Stimulated activated CD8-positive, alpha-beta memory T cell treated with anti-CD3 and anti-CD28 coated beads, Interleukin-4, amount 100 ng/mL, for 1 hour (primary cell): ENCODE measurements at places on chromosomes 4 and X.

GRCh38 chr4:30269850-30270249 lies 450.3 kb upstream of the PCDH7 start:
- no peak for DNase-seq

- DNase-seq, result no peak
These were observed at the start of gene SHROOM4 for GRCh38 chrX:50813843-50814661. Gene SHROOM4, minus strand, starts transcription at chrX:50814194. Its CDS starts 176 bp downstream, at chrX:50814018.

DNA sequence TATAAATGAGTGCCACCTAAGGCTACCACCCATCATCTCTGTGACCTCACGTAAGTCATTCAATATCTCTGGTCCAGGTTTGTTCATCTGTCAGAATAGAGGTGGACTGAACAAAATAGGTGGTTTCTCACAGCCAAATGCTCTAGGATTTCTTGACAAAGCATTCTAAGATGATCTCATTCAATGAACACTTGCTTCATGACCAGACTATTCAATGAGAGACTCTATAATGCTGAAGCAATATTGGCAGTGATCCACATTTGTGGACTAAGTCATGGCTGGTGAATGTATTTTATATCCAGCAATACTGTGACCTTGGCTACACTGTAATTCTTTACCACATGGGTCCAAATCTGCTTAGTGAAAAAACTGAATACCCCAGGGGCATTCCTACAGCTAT lies 37.9 kb downstream of the LDB2 start:
- no peak for DNase-seq

DNA sequence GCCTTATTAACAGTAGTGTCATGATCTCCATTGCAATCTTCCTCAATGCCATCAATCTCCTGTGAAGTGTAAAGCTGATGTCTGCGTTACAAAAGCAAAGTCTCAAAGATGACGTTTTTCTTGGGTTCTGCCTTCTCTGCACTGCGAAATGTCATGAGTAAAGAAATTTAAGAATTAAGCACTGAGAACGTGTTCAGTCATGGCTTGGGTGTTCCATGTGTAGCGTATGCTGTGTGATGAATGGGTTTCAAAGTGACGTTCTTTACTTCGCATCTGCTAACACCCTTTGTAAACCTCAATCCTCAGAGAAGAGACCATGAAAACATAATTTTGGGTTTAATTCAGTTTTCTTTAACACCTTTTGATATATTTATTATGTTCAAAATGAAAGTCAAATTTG lies 999 bp downstream of the NAP1L5 start:
- no peak for DNase-seq

- no peak for DNase-seq
These were observed at the start of the genes SATL1 and ZNF711 for GRCh38 chrX:85243761-85244449. Gene SATL1, minus strand, starts transcription at chrX:85243779. Its CDS starts 134,811 bp downstream, at chrX:85108968. Gene ZNF711, plus strand, starts transcription at chrX:85243991. Its CDS starts 3,582 bp downstream, at chrX:85247573.

DNA sequence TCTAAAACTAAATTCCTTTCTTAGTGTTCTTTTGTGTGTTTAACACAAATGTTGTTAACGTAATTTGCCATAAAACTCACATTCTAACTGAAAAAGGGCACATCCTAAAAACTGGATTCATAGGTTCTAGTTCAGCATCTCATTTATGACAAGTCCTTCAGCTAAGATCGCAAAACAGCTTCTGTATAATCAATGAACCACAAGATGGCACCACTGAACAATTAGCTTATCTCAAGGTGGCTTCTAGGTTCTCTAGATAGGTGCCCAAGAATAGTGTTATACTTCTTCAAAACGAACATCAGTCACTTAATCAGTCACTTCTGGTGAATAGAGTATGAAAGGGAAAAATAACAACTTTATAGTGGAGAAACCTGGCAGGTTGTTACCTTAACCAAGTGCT lies 54.3 kb downstream of the NRK start:
- DNase-seq, result no peak

GRCh38 chr4:76208005-76208765 lies 5.4 kb downstream of the SCARB2 start:
- DNase-seq, result no peak

DNA sequence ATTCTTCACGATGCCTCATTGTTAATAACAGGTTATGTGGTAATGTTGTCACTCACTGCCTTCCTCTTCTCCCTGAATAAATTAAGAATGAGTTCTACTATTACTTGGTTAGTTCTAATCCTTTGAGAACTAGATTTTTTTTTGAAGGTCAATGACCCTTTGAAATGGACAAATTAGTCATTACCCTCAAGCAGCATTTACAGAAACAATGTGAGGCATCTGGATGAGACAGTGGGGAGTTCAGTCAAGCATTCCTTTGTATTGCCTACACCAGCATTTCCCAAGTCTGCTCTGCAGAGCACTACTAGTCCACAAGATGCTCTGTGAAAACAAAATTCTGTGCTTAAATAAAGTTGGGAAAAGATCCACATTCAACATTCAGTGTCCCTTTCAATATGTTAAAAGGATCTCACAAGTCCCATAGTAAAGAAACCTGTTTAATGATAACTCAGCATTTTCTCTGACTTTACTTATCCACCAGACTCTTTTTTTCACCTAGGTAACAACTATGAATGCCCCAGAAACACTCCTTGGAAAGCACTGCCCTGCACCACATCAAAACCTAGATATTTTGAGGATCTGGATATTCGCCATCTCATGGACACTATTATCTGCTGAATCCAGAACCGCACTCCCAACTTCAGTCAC lies 60.6 kb downstream of the CHRDL1 start:
- no peak for DNase-seq

- DNase-seq, result no peak
These were observed 75.6 kb downstream of the NPY1R start for GRCh38 chr4:163256680-163257343.

- DNase-seq, result no peak
These were observed 29.4 kb downstream of the FGF5 start for GRCh38 chr4:80295826-80296225.

- DNase-seq, result no peak
These were observed 21.1 kb downstream of the RASSF6 start for GRCh38 chr4:73599182-73599581.

DNA sequence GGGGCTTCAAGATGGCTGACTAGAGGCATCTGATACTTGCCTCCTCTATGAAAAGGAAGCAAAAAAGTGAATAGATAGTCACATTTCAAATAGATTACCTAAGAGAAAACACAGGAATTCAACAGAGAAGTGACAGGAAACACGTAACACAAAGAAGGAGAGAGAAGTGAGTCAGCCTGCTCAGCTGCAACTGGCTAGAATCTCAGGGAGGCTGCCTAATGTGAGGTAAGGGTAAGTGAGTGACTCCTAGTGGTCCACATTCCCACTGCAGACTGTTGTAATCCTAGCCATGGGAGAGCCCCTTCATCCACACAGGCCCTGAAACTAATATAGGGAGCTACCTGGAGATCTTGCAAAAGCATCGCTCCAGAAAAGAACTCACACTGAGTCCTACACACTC lies 179.2 kb downstream of the SLC7A11 start:
- DNase-seq, result no peak

DNA sequence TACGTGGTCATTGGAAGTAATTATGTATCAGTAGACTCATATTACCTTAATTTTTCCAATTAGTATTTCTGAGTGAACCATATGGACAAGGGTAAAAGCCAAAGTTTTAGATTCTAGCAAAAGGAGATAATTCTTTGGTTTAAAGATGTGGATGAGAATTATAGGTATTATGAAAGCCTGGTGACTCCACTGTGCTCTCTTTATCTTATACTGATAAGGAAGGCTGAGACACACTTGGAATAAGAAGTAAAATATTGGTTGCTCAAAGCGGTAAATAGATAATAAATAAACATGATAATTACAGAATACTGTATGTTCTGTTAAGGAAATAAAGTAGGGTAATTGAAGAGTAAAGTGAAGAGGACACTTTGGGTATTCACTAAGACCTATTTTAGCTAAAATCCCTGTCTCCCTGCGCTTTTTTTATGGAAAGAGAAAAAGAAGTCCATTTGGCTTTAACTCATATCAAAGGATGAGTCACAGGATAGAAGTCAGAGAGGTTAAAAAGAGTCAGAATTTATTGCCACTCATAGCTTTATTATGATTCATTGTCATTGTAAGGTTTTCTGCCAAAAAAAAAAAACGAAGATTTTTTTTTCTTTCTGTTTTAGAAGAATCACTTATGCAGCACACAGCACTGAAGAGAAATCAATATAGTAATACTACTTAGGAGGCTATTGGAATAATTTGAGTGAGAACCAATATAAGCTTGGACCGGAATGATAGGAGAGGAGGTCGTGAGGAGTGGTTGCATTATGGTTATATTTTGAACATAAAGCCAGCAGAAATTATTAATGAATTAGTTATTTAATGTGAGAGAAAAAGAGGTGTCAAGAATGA lies 2463.1 kb downstream of the ARAP2 start:
- DNase-seq, result no peak

DNA sequence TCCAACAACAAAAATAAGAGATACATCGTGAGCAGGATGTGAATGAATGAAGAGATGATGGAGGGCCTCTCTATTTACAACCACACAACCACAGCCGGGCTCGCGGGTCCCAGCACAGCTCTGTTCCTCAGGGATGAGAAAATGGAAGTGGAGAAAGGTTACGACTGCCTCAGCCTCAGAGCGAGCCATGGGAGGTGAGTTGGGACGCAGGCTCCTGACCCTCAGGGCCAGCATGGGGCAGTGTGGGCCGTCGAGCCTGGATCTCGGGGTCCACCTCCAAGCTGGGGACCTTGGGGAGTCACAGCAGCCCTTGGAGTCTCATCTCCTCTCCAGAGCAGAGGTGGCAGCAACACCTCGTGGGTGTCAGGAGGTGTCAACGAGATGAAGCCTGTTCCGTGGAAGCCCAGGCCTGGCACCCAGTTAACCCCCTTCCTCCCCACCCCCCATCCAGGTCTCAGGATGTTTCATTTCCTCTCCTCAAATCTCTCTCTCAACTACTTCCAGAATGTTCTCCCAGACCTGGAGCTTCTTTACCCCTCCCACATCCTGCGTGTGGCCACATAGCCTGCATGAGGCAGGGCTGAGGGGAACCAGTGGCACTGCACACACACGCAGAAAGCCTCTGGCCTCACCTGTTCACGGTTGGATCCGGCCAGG lies 25.9 kb downstream of the C4orf50 start:
- no peak for DNase-seq

- DNase-seq, result no peak
These were observed 35.9 kb downstream of the C4orf50 start for GRCh38 chr4:5982156-5982973.

- no peak for DNase-seq
These were observed 2.4 kb downstream of the FRAS1 start for GRCh38 chr4:78059524-78059889.

- DNase-seq, result no peak
These were observed 87.7 kb upstream of the WWC2 start for GRCh38 chr4:183011213-183011907.

- no peak for DNase-seq
These were observed 135.4 kb downstream of the CRLF2 start for GRCh38 chrX:1076871-1077651.

DNA sequence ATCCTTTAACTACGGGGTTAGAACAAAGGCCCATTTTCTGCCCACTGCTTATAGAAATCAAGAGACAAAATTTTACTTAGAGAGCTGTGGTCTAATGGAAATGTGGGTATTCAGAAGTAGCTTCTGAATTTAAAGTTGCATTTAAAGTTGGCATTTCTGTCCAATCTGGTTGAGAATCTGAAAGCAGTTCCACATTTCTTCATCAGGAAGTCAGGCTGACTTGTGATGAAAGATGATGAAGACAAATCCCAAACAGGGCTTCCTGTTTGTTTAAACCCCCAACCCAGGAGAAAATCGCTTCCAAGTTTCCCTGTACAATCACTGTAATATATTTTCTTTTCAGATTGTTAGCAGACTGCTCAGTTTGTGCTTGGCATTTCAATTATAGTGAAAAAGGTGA lies 345.3 kb downstream of the SPRY1 start:
- no peak for DNase-seq

DNA sequence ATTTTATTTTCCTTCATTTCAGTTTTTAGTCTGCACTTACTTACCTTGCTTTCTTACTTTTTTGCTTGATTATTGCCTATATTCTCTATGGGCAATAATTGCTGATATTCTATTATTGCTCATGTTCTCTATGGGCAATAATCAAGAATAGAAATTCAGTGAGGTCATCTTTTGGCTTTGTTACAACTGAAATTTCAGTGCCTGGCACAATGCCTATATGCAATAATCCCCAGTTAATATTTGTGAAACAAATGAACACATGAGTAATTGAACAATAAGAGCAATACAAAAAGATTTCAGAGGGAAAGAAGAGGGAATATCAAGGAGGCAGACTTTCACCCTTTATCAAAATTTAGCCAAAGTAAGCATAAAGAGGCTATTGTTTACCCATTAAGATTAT lies 48.6 kb upstream of the ARSJ start:
- DNase-seq, result no peak

DNA sequence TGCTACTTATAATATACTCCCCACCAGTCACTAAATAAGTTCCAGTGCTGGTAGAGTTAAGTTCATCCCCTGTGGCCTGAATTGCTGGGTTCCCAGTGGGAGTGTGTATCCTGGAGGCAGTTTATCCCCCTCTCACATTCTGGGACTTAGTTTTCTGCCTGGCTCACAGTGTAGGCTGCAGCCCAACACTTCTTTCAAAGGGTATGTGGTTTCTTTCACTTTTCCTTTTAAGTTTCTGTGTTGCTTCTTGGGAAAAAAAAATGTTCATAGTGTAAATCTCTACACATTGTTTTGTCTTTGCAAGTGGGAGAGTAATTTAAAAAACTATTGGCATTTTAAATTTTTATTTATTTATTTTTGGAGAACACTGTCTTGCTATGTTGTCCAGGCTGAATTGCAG lies 204.0 kb downstream of the CHIC1 start:
- DNase-seq, result no peak

DNA sequence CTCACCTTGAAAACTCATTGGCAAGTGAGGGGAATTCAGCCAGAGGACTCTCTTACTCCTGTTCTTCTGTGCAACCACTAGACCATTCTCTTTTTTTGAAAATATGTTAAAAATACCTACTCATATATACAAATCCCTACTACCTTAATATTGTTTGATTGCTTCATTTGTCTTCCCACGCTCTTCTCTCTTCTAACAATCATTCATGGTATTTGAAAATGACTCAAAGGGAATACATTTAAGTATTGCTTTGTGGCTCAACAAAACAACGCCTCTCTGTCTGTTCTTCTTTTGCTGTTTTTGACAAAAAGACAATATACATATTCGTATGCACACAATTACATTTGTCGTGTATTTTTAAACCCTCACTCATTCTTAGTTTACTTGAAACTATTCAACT lies 589.4 kb downstream of the ANKRD50 start:
- DNase-seq, result no peak
